Fibroblast of skin of left biceps (primary cell): ENCODE measurements at places on chromosomes 6 and 20.
A peak's percentile ranks its signal among the peaks of the same experiment; 100 is the strongest.

DNA sequence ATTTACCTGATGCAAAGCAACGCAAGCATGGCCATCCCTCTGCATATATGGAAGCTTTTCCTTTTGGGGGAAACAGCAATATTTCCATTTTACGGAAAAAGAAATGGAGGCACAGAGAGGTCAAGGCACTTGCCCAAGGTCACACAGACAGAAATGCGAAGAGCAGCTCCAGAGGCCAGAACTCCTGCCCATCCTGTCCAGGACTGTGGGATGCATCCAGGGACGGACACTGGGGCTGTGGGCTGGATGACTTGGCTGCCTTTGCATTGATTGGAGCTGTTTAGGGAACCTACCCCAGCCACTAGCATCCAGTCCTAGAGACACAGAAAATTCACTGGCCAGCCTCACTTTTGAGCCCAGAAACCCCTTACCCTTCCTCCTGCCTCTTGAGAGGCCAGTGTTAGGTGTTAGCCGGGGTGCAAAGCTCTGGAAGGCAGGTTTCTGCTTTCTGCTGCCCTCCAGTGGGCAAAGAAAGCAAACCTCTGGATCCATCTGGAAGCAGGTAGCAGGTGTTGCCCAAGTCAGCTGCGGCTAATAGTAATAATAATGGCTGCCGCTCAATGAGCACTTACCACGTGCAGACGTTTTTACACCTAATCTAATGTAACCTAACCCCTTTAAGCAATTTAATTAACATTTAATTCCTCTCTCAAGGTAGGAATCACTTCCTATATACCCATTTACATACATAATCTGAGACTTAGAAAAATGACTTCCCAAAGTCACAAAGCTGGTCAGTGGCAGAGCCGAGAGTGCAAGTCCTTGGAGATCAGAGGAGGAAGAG is 31.7 kb upstream of the CCN5 start:
- no peak for DNase-seq

GRCh38 chr6:157254538-157254937 is 68.8 kb downstream of the TMEM242 start:
- no peak for DNase-seq

DNA sequence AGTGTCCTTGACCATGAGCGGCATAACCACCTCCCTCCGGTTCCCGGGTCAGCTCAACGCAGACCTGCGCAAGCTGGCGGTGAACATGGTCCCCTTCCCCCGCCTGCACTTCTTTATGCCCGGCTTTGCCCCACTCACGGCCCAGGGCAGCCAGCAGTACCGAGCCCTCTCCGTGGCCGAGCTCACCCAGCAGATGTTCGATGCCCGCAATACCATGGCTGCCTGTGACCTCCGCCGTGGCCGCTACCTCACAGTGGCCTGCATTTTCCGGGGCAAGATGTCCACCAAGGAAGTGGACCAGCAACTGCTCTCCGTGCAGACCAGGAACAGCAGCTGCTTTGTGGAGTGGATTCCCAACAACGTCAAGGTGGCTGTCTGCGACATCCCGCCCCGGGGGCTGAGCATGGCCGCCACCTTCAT is 4.9 kb downstream of the TUBB1 start:
- no peak for DNase-seq

GRCh38 chr6:15608396-15608795 is 54.4 kb downstream of the DTNBP1 start:
- peak; percentile 55 for DNase-seq

GRCh38 chr6:135251498-135252441 is 70.7 kb downstream of the MYB start:
- DNase-seq, result peak; percentile 7

- DNase-seq, result no peak
These were observed 100.9 kb downstream of the SPTLC3 start for GRCh38 chr20:13109658-13110057.

DNA sequence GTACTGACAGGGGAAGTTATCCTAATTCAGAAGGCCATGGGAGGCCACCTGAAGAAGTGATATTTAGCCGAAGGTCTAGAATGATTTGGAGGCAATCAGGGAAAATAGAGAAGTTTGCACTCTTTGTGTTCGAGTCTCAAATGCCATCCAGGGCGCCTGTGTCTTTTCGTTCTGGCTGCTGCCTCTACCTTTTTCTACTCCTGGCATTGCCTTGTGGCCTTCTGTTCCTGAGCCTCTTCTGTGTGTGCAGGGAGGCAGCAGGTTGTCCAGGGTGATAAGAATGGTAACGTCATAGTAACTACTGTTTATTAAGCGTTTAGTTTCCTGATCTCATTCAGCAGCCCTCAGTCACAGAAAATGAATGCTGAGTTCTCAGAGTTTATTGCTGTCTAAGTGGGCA is 252.1 kb downstream of the FARS2 start:
- DNase-seq, result no peak

- no peak for DNase-seq
These were observed 71.0 kb downstream of the EDN1 start for GRCh38 chr6:12361042-12361765.

- DNase-seq, result no peak
These were observed 12.0 kb downstream of the SLC12A5 start for GRCh38 chr20:46040902-46041535.

- no peak for DNase-seq
These were observed 23.2 kb upstream of the UNC93A start for GRCh38 chr6:167267921-167268401.

- no peak for DNase-seq
These were observed 88.4 kb upstream of the JARID2 start for GRCh38 chr6:15157479-15157878.
